Muscle of back (tissue), 13 donors: ENCODE measurements at places on chromosomes 13 and 19. TPM values are rescaled to one million over a fixed set of nuclear protein-coding genes. Genes with fewer than 3 reads are reported as not detected.

- DNase-seq = no peak
These were observed 6.9 kb downstream of the MKNK2 start for GRCh38 chr19:2043961-2044708.

DNA sequence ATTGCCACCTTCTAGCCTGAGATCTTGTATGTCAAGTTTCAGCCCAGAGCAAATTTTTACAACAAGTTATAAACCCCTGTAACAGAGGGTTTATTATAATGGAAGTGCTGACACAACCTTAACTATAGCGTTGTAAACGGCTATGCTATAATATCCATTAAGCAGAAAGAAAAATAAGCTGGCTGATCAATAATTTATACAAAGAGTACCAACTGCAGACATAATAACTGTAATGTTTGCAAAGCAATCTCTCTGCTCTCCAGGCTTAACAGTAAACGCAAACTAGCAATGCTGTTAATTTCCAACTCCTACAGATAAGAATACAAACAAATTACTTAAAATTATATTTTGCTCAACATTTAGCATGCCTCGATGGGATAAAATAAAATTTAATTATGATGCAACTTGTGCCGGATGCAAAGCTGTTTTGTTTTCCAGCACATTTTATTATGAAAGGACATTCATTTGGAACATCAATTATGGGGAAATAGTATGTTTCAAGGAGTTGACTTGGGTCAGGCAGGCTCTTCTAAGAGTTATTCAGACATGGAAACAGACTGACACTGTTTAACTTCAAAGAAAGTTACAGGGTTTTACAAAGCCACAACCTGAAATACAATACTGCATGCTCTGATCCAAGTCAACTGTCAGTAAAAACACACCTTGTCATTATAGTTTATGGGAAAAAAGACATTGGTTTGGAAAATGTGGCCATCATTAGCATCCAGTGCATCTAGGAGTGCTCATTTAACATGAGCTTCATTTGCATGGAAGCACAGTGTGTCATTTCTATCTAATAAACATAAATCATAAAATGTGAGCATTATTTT is 6.6 kb upstream of the DACH1 start:
- DNase-seq = no peak

DNA sequence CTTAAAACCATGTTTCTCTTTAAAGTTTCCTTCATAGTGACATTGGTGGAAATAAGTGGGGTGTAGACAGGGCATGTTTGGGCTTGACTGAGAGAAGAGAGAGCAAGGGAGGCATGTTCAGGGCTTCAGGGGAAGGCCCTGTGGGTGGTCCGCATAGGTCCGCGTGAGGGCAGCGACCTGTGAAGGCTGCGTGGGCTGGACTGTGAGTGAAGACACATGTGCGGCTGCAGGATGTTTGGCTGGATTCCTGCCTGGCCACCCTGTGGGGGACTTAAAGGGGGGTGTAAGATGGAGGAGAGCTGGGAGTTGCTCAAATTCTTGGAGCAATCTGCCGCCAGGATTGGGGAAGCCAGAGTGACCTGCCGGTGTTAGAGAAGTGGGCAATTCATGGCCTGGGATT is 23.8 kb upstream of the KLF12 start:
- no peak for DNase-seq

- DNase-seq = no peak
These were observed 4.5 kb upstream of the OLFM2 start for GRCh38 chr19:9940778-9941177.

- no peak for DNase-seq
These were observed 11.1 kb upstream of the NFIX start for GRCh38 chr19:12984143-12984627.

The SH3GL1 gene
- 55.1 TPM for polyA plus RNA-seq

DNA sequence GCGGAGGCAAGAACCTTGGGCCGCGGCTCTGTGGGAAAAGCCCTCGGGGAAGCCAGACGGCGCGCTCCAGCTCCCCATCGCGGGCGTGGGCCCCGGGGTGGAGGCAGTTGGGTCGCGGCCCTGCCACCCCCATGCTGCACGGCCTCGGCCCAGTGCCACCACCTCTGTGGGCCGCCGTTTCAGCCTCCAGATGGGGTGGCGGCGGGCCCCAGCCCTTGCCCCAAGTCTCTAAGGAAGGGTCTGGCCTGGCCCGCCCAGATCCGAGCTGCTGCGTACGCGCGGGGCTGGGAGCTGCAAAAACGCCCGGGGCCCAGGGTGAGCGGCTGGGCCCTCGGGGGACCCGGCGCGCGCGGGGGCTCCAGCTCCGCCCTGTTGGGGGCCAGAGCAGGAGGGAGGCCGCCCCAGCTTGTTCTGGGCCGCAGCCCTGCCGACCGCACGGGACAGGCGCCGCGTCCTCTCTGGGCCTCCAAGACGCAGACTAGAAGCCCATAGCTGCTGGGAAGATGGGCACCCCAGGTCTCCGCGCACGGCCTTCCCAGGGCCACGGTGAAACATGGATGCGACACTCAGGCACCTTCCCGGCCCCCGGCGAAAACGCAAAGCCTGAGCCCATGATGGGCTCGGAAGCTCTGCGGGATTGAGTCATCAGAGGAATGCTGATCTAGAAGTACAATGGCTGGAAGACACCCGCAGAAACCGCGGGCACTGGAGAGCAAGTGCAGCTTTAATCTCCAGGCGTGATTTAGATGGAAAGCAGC is 110.1 kb downstream of the KCTD15 start:
- DNase-seq = no peak

GRCh38 chr13:61286148-61286745 is 129.4 kb downstream of the PCDH20 start:
- DNase-seq = no peak
